Stimulated activated CD8-positive, alpha-beta memory T cell treated with anti-CD3 and anti-CD28 coated beads, Interleukin-4, amount 100 ng/mL, for 1 hour (primary cell): ENCODE measurements at places on chromosomes 2 and 18.

DNA sequence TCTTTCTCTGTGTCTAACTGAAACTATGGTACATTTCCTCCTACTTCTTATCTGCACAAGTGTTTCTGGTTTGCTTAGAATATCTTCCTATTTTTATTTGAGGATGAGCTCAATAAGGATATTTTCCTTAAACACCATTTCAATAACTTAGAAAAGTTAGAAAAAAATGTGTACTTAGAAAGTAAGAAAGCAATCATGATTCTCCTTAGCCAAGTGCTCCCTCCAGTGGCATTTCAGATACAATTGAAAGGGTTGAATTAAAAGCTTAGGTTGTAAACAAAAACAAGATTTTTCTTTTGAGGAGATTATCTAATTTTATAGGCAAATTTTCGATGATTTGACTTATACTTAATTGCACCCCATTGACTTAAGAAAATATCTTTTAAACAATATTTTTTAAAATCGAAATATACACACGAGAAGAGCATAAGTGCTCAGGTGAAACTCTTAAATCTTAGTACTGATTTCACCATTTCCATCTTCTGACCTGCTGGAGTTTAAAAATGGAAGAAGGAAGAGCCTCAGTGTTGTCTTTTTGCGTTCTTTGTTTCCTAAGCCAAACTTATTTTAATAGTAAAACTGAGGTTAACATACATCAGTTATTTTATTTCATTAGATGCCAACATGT is 26.9 kb downstream of the C18orf63 start:
- no peak for DNase-seq

GRCh38 chr2:108377815-108378630 is at the start of gene SULT1C4:
Gene SULT1C4, plus strand, starts transcription at chr2:108377954. Its CDS starts 384 bp downstream, at chr2:108378338.
- DNase-seq = no peak

- no peak for DNase-seq
These were observed 6.3 kb downstream of the MSGN1 start for GRCh38 chr2:17822445-17823117.

GRCh38 chr2:8584174-8585066 is 97.4 kb upstream of the ID2 start:
- no peak for DNase-seq

DNA sequence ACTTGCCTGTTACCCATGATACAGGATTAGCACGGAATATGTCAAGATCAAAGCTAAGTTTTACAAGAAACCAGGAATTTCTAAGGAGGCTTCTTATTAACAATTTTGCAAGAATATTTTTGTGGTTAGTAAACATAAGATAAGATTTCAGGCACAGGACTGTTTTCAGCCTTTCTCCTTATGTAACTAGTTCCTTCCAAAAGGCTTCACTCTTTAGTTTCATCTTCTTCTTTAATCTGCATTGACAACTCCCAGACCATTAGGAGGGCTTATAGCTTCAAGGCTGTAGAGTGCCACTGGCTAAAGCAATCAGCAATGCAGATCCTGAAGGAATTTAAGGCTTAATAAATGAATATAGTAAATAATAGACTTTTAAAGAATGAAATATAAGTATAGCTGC is 29.3 kb downstream of the SLC14A1 start:
- DNase-seq = no peak

DNA sequence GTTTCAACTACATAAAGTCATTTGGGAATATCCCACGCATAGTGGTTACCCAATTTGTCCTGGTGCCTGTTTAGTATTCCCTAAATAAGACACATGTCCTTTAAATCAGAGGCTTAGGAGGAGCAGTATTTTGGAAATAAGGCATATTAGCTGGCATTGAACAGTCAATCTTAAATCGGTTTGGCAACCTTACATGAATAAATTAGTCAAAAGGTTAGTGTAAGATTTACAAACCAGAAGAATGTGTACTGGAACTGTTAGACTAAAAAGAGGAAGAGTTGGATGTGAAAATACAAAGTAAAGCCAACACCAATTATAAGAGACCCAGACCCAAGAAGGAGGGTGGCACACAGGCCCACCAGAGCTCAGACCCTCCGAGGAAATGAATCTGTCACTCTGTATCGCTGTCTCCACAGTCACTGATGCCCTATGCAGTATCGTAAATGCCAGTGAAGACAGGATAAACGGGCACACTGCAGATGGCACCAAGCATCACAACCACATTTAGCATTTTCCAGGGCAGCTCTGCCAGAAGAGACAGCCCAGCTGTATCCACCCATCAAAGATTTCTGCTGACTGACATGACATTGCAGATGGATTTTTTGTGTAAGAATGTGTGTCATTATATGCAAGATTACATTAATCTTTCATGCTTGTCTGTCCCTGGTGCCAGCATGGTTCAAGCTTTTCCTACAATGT is 90.4 kb downstream of the CERKL start:
- no peak for DNase-seq

GRCh38 chr2:96267159-96267971 is 1.3 kb downstream of the CIAO1 start:
- no peak for DNase-seq

- DNase-seq = no peak
These were observed 1.3 kb upstream of the TOGARAM2 start for GRCh38 chr2:28979576-28980366.

DNA sequence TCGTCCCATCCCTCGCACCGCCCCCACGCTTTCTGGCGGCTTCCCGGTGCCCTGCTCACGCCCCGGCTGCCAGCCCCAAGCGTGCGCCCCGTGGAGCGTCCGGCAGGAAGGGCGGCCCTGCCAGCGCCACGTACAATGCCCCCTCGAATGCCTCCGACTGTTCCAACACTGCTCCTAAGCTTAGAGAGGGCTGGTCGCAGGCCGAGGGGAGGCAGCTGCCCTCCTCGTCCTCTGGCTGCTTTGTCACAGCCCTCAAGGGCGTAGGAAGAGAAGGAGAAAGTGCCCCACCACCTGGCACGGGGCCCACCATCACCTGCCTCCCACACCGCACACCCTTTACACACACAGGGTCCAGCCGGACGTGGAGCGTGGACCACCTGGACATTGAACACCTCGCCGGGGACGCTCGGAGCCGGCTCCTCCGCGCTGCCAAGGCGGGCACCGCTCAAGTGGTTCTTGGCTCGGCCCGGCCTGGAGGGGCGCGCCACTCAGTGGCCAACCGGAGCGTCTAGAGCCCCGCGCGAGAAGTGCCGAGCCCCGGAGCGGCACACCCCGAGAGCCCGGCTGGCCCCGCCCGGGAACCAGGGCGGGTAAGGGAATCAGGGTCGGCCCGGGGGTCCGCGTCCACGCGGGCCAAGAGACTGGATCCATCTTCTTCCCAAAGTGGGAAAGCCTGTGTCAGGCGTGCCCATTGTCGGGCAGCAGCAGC is 830 bp downstream of the DNER start:
- DNase-seq = no peak

DNA sequence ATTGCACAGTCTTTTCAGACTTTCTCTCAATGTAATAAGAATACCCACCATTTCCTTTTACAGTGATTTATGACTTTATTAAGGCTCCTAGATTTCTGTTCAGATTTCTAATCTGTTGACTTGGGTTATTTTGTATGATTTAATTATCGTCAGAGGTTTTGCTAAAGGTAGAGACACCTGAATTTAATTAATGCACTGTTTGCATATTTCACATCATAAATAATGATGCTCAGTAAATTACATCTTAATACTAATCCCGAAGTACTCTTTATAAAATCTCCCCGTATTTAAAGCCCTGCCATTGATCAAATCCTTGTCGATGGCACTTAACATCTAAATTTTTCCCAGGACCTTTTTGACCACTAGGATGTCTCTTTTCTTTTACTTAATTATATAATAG is 399.9 kb downstream of the MEIS1 start:
- DNase-seq = no peak

DNA sequence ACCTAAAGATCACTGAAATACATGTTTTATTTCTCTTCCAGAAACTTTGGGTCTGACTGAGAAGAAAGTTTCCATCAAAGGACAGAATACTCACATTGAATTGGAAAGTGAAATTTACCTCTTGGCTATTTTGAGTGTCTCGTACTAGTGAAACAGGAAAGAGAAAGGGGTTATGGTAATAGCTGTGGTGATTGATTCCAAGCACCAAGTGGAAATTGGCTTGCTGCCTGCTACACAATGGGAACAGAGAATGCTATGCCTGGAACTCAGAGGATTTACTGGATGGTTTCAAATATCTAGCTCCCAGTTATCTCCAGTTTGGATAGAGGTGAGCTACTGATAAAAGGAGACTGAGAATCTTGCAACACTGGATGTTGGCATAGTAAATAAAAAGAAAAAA is 492.8 kb upstream of the FSIP2 start:
- no peak for DNase-seq

DNA sequence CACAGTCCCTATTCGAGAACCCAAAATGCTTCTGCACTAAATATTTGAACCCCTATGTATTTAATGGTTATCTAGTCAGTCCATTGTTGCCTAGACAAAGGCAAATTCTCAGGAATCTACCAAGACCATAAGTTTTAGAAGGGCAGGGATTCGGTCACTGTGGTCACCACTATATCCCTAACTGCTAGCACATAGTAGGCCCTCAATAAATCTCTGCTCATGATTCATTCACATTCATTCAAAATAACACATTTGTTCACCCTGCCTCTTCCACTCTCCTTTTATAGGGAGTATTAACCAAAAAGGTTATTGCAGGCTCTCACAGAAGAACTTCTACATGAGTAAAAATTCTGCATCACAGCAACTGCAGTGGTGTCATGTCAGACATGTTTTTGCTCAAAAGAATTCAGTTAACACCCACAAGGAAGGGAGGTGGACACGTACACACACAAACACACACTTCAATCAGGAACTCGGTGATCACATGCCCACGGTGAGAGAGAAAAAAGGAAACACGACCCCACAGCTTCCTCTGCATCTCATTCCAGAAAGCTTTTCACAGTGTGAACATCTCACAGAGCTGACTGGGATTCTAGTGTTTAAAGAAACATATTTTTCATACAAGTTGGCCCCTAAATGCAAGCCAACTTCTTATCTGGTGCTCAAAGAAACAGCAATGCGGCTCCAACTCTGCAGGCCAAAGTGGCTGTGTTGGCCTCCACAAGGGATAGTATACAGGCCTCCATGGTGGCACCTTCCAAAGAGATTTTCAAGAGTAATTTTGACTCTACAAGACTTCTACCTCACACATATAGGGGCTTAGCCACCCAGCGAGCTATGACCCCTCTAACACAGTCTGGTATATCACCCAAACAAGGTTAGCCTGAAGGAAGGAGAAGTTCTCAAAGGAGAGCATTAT is 98.0 kb downstream of the ANKRD44 start:
- DNase-seq = no peak

DNA sequence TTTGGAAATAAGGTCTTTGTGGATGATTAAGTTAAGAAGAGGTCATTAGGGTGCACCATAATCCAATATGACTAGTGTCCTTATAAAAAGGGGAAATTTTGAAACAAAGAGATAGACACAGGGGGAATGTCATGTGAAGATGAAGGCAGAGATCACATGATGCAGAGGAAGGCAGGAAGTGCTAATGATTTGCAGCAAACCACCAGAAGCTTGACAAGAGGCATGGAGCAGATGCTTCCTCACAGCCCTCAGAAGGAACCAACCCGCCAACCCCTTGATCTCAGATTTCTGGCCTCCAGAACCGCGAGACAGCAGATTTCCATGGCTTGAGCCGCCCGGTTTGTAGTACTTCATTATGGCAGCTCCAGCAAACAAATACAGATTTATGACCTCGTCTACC is 17.4 kb upstream of the SMARCAL1 start:
- no peak for DNase-seq

GRCh38 chr2:2830576-2830975 is 499.5 kb upstream of the MYT1L start:
- DNase-seq = no peak

- DNase-seq = no peak
These were observed 63.8 kb downstream of the PDE11A start for GRCh38 chr2:178008636-178009289.

DNA sequence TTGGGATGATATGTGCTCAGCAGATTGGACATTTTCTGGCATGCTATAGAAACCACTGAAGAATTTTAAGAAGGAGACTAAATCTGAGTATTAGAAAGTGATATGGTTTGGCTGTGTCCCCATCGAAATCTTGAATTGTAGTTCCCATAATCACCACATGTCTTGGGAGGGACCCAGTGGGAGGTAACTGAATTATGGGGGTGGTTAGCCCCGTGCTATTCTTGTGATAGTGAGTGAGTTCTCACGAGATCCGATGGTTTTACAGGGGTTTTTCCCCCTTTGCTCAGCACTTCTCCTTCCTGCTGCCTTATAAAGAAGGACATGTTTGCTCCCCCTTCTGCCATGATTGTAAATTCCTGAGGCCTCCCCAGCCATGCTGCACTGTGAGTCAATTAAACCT is 535.9 kb upstream of the VRK2 start:
- no peak for DNase-seq

DNA sequence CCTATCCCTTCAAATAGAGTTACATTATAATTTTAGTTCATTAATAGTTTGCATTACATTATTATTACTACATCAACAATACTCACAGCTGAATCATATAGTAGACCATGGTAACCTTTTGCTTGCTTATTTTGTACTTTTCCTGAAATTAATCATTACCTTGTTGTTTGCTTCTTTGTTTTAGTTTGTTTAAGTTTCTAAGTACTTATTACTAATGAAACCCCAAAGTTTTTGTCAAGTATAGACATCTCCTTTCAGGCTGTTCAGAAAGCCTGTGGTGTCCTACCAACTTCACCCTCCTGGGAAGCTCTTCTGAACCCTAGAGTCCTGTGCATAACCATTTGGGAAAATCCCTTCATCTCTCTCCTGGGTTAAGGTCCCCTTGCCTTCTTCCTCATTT is 43.5 kb upstream of the LAPTM4A start:
- DNase-seq = no peak

DNA sequence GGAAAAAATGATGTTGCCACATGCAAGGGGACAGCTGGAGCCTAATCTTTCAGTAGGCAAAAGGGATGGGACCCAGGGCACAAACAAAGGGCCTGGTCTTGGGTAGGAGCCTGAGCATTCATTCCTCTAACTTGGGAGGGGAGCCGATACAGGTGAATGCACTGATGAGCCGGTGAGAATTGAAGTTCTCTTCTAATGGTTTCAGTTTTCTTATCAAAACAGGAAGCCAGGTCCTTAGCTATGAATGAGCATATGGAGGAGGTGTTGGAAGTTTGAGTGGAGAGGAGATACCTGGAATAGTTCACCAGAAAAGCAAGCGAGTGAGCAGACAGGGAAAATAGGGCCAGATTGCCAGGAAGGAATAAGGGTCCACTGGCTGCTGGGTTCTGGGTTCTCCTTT is 10.1 kb downstream of the DPP4 start:
- DNase-seq = no peak

- no peak for DNase-seq
These were observed 65.4 kb downstream of the PID1 start for GRCh38 chr2:229205704-229206103.
